ENCODE measurements at places on chromosomes 1 and 21. TPM values are rescaled to one million over a fixed set of nuclear protein-coding genes. Genes with fewer than 3 reads are reported as not detected.

The CELA2B gene
- 1.6 TPM for total RNA-seq

The S100A7 gene
- not detected for total RNA-seq

The ATP1A2 gene
- 38.1 TPM for total RNA-seq

The RAB3B gene
- under 0.01 TPM for total RNA-seq

The PSMG1 gene
- 39.1 TPM for total RNA-seq

The BCAN gene
- under 0.01 TPM for total RNA-seq

The NBPF3 gene
- total RNA-seq, result 5.7 TPM

The DCAF8 gene
- total RNA-seq, result 63.2 TPM

The ARHGEF2 gene
- total RNA-seq, result 135 TPM

The PTPRU gene
- total RNA-seq, result 27.1 TPM

The MSH4 gene
- total RNA-seq, result 1.0 TPM

The TRNP1 gene
- total RNA-seq, result under 0.01 TPM
